LNCaP clone FGC (cell line): ENCODE measurements at places on chromosomes 1 and 21.

DNA sequence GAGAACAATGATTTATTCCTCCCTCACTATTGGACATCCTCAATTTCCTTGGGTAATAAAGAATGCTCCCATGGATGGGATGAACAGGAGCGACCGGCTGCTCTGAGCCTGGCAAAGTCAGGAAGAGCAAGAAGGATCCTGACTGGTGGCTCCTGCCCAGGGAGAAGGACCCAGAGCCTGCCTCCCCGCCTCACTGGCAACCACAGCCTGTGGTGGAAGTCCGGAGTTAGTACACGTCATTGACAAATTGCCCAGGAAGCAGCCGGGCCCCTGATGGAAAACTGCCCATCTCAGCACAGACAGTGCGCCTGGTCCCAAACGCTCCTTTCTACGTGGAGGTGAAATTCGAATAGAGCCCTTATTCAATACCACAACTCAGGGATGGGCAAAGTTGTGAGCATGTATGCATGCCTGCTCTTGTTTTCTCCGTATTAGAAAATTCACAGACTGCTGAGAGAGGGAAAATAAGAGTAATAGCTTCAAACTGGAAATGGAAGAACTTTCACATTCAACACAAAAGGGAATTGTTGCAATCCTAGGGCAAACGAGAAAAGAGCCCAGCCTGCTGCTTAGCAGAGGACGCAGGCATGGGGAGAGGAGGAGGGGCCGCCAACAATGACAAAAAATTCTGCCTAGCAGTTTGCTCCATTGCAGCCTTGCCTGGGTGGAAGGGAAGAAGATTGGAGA lies 397.1 kb upstream of the VAMP3 start:
- DNase-seq, result no peak

- no peak for DNase-seq
Observed at GRCh38 chr1:176416777-176417176, 46.2 kb upstream of the PAPPA2 start.

- no peak for DNase-seq
Observed at GRCh38 chr1:33032126-33032869, 4.4 kb downstream of the AK2 start.

DNA sequence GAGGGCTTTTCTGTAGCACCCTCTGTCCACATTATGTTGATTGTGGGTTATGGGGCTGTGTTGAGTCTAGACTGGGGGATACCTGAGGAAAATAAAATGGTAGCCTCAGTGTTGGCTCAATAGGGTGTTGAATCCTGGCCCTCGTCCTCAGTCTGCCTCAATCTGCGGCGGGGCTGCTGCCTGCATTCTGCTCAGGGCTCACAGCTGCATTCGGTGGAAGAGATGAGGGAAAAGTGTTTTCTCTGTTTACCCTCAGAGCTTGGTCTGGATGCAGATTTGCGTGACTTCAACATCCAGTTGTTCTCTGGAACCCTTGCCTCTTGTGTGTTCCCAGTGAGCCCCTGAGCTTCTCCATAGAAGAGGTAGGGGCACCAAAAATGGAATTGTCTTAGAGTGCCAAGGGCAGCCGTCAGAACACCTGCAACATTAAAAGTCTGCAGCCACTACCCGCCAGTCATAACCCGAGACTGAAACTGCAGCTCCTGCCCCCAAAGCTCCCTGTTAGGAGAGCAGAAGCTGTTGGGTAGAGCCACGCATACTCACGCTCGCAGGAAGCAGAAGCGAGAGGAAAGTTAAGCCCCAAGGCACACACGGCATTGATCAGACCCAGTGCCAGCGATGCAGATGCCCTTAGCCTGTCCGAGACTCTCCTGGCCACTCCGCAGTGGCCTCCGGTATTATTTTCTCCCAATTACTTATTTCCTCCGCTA lies 215.3 kb upstream of the C1orf174 start:
- no peak for DNase-seq

GRCh38 chr1:225774281-225775147 lies 3.1 kb upstream of the SRP9 start:
- no peak for DNase-seq

DNA sequence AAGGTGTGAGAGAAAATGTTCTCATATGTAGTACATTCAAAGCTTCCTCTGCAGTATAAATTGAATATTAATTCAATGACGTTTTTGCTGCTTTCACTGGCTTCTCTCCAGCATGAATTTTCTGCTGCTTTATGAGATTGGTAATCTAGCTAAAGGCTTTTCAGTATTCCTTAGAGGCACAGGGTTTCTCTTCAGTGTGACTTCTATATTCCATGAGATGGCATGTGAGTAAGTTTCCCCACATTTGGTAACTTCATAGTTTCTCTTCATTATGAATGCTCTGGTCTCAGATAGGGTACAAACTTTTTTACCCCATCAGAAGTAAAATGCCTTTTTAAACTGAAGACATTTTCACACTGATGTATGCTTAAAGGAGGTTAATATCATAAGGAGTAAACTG lies 10.4 kb upstream of the KLF18 start:
- DNase-seq, result no peak

DNA sequence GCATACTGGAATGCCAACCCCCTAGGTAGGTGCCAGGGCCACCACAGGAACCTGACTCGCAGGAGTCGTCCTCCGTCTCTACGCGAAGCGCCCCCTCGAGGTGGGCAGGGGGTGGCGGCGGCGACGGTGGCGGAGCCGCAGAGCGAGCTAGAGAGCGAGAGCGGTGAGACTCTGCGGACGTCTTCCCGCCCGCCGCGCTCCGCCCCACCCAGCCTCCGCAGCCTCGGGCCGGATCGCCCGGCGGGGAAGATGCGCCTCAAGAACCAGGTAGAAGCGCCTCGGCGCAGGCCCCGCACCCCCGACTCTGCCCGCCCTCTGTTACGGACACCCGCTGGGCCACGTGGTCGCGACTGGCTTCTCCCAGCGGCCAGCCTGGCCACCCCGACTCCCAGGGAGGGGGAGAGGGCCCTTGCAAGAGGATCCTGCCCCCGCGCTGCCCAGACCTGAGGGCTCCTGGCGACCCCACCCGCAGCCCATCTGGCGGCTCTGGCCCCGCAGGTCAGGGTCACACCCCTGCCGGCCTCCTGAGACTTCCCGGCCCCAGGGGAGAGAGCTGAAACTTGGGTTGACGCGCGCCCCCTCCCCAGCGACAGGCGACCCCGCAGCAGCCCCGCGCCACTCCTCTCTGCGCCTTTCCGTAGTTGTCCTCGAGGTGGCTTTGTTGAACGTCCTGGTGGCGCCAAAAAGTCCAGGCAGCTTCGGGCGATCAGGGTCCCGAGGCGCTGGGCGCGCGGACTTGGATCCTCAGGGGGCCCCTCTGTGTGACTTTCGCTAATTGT lies 24.4 kb upstream of the AGBL4 start:
- no peak for DNase-seq
